ENCODE measurements at places on chromosomes 6 and 20.

DNA sequence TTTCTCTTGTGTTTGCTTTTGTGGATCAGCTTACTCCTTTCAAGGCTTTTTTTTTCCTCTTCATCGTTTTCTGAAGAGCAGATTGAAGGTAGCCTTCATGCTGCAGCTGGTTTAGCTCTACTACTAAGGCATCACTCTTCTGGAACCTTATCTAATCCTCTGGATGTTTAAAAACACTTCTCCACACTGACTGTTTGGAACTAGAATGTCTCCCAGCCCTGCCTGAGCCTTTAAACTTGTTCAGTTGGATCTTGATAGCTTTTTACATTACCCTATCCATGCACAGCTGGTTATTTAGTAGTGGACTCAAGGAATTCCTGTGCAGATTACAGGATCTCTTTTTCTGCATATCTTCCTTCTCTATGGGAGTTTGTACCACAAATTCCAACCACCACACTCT lies 108.9 kb upstream of the ASCC3 start:
- no peak for DNase-seq

DNA sequence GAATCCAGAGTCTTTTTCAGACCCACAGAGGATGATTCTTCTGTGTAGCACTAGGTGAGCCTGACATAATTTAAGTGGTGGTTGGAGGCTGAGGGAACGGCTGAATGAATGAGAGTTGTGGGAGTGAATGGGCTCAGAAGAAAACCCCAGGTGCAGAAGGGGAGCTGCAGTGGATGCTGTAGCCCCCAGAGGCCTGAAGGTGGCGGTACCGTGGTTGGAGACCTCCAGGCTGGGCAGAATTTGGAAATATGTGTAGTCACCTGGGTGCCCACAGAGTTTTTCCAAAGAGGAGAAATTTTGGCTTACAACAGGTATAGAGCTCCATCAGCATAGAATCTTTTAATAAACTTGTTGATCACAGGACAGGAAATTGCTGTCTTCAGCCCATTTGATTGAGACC lies 6.5 kb upstream of the RAET1G start:
- no peak for DNase-seq

- no peak for DNase-seq
These were observed 159.8 kb downstream of the NRN1 start for GRCh38 chr6:5846889-5847288.

GRCh38 chr6:105591053-105591452 lies 188.2 kb upstream of the PREP start:
- DNase-seq: no peak

GRCh38 chr6:158808941-158809678 lies 10.1 kb downstream of the EZR start:
- no peak for DNase-seq

- DNase-seq: no peak
These were observed 17.7 kb downstream of the C20orf203 start for GRCh38 chr20:32655903-32656512.

GRCh38 chr6:33205191-33206026 lies 954 bp downstream of the HSD17B8 start:
- peak; percentile 50 for DNase-seq

GRCh38 chr20:23186808-23187207 lies 100.7 kb upstream of the CD93 start:
- no peak for DNase-seq

DNA sequence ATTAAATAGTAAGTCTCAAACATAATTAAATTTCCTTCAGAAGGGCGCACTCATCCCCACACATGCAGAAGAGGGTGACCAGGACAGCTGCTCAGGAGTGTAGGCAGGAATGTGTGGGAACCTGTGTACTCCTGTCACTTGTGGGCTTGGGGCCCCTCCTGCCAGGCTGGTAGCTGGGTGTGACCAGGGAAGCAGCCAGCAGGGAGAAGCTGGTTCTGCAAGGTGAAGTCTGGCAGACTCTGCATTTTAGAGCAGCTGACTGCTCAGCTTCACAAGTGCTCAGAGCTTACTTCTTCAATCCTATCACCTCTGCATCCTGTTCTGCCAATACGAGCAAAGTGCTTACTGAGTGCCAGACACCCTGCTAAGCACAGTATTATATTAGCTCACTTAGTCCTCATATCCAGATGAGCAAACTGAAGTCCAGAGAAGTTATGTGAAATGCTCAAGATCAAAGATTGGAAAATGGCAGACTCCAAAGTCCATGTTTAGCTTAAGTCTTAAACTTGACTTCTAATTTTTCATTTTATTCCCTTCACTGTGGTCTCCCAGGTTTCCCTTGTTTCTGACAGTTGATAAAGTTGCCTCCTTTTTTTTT lies 27.9 kb downstream of the ELMO2 start:
- DNase-seq: no peak

- no peak for DNase-seq
These were observed 85.1 kb upstream of the PTPN1 start for GRCh38 chr20:50425076-50425475.

DNA sequence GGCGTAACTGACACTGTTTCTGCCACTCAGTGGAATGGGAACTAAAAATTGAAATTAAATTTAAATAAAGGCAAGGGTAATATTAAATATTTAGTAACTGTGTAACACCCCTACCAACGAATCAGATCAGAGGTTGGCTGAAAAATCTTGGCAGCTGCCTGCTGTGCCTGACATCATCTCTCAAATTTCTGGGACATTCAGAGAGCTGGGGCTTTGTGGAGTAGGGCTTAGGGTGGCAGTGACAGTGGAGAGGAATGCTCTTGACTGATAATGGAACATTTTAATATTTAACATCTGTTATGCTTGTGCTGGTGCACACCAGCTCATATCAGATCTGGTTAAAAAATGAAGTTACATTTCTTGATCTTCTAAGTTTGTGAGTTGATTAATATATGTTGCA lies 62.2 kb downstream of the RFPL4B start:
- DNase-seq: no peak
